ENCODE measurements at places on chromosomes 11 and 22. TPM values are rescaled to one million over a fixed set of nuclear protein-coding genes. Genes with fewer than 3 reads are reported as not detected.

The NXPE4 gene
- not detected for total RNA-seq

The MS4A12 gene
- total RNA-seq = not detected

The MS4A6A gene
- not detected for total RNA-seq

The PRRG4 gene
- 0.57 TPM for total RNA-seq

The PRR33 gene
- total RNA-seq = not detected

The SLC22A25 gene
- not detected for total RNA-seq

The KRTAP5-2 gene
- not detected for total RNA-seq

The MMP11 gene
- total RNA-seq = 0.12 TPM

All from A549 treated with CORT108297 at 1 μM for 4 hours (cell line).